ENCODE measurements at places on chromosomes 3 and 15.

DNA sequence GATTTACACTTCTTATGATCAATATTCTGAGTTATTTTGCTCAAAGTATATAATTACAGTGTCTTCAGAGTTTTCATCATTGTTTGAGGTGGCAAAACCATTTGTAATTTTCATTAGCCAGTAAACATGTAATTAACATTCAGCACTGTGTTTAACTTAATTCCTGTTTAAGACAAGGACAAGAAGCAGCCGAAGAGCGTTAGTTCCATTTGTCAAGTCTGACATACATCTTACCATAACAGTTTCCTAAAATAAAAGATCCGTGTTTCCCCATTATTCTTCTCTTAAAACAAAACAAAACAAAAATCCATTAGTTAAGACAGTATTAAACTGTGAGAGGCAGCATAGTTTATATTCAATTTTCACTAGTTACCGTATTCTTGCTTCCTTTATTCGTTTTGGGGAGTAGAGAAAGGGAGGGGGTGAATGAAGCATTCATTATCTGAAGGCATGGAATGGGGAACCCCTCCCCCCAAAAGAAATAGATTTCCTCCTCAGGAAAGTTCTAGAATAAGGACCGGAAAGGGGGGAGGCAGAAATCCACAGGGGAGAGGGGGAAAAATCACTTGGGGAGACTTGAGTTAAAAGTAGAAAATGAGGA, 5.5 kb upstream of the NR2F2 start:
- DNase-seq, result no peak

DNA sequence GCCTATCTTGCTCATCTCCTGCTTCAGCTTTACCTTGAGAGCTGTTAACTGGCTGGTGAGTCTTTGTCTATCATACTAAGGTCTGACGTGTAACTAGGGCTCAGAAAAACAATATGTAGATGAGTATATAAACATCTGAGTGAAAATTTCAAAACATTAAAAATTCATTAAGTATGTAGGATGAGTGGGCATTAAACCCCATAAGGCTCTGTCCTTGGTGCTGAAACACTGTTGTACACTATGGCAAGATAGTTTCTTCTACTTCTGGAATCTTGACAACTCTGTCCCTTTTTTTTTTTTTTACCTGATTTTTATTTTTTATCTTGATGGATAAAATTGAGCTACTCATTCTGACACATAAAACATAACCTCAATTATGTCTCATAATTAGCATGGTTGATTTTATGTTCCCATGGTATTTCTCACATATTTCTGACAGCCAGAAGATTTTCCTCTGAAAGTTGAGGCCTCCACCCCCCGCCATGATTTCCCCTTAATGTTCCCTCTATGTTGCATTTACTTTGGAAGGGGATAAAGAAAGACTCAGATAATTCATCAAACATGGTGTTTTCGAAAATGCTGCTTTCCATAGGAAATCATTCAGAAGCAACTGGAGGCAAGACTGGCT, 54.3 kb downstream of the DGKG start:
- peak; percentile 61 for DNase-seq

DNA sequence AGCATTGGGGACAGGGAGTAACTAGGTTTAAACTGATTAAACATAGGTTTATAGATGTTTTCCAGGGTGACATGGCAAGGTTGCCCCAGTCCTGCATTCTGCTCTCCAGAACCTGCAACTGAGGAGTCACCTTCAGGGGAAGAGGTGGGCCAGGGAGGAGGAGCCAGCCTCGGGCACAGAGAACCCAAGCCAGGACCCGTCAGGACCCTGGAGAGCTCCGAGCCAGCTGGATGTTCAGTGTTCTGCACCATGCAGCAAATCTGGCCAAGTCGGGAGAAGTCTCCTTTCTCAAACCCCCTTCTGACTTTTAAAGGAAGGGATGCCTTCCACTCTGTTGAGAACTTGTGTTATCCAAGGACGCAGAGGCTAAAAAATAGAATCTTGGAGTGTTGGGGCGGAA, 62.1 kb upstream of the SLC6A11 start:
- DNase-seq, result peak; percentile 51

DNA sequence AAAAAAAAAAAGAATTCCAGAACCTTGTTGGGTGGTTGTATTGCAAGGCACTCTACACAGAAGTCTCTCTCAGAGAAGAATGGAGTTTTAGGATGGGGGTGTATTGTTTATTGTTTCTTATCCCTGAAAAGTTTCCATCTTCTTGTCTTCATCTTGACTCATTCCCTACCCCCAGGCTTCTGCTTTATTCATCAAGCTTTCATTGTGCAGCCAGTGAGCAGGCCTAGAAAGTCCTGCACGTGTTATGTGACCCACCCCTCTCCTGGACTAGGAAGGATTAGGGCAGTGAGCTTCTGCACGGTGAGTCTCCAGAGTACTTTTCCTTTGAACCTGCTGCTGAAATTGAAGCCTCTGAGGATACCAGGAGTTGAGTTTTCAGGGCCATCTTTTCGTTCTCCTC, 150.9 kb upstream of the IL12A start:
- DNase-seq, result no peak

- no peak for DNase-seq
Measured at GRCh38 chr3:172911142-172911541, 160.6 kb downstream of the ECT2 start.

GRCh38 chr15:68346979-68347378, 69.4 kb downstream of the FEM1B start:
- no peak for DNase-seq

- peak; percentile 76 for DNase-seq
Measured at GRCh38 chr3:185152410-185153170, at the start of gene C3orf70. Gene C3orf70 (minus strand): TSS chr3:185153060. CDS start chr3:185152823, 237 bp downstream.

GRCh38 chr15:74449095-74449494, 11.9 kb downstream of the UBL7 start:
- no peak for DNase-seq

- DNase-seq, result no peak
Measured at GRCh38 chr3:44930911-44931310, 45.1 kb downstream of the ZDHHC3 start.

DNA sequence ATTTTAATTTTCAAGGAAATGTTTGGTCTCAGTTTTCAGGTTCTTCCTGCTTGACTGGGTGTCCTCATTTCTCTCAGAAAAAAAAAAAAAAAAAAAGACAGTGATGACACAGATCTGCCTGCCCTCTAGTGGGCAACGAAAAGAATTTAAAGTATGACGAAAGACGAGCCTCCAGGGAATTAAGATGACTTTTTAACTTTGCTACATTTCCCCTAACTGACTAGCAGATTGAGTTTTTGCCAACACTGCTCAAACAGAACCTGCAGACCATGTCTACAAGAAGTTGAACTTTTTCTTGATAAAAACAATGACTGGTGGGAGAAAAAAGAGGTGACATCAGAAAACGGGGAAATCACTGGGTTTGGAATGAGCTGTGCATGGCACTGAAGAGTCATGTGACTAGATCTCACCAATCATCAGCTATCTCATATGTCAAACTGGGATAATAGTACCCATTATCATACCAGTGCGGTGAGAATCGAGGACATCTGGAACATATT, 40.8 kb downstream of the EOMES start:
- peak; percentile 91 for DNase-seq

- DNase-seq, result peak; percentile 69
Measured at GRCh38 chr3:55486857-55487380, at the start of gene WNT5A. Gene WNT5A (minus strand): TSS chr3:55487306. CDS start chr3:55486985, 321 bp downstream.

GRCh38 chr15:62881056-62881455, 161.5 kb upstream of the TPM1 start:
- DNase-seq, result no peak

GRCh38 chr3:53023072-53023823, 22.6 kb downstream of the SFMBT1 start:
- DNase-seq, result no peak

DNA sequence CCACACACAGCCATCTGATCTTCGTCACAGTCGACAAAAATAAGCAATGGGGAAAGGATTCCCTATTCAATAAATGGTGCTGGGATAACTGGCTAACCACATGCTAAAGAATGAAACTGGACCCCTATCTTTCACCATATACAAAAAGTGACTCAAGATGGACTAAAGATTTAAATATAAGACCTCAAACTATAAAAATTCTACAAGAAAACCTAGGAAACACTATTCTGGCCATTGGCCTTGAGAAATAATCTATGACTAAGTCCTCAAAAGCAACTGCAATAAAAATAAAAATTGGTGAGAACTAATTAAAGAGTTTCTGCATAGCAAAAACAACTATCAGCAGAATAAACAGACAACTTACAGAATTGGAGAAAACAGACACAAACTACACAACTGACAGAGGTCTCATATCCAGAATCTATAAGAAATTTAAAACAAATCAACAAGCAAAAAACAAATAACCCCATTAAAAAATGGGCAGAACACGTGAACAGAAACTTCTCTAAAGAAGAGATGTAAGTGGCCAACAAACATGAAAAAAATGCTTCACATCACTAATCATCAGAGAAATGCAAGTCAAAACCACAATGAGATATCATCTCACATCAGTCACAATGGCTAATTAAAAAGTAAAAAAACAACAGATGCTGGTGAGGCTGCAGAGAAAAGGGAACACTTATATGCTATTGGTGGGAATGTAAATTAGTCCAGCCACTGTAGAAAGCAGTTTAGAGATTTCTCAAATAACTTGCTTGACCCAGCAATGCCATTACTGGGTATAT, 104.0 kb downstream of the NR1I2 start:
- DNase-seq, result peak; percentile 19

DNA sequence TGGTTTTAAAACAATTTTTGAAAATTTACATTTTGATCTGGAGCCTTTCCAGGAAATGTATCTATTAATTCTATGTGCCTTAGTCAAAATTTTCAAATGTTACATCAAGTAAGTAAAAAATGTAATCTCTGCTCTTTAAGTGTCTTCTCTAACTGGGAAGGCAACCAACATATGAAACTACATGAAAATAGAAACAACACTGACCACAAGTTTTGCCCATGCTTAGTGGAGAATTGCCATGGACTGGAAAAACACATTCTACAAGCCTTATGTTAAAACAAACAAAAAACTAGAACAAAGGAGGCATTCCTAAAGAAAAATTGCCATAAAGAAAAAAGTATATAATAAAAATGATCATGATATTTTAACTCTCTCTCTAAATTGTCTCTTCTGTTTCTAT, 75.9 kb upstream of the SPRED1 start:
- DNase-seq, result peak; percentile 12

DNA sequence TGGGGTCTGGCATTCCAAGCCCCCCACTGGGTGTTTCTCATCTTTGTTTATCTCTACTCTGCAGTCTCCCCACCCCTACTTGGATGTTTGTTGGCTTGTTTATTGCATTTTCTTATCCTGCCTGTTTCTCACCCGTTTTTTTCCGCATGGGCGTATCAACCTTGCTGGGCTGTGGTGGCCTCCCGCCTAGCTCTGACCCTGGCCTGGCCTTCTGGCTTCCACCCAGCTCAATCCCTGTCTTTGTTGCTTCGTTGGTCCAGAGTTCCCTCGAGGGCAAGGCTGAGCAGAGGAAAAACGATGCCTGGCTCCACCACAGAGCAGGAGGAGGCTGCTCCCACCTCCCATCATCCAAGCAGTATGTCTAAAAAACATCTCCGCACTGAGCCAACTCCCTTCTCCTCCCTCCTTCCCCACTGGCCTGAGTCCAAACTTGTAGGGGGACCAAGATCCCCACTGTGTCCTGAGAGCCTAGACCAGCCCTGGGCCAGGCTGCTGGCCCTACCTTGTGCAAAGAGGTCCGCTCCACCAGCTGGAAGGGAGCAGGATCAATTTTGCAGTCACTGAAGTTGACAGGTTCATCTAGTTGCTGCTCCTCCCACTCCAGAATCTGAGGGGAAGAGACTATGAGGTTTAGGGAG, 9.8 kb downstream of the CLCN2 start:
- DNase-seq, result no peak

DNA sequence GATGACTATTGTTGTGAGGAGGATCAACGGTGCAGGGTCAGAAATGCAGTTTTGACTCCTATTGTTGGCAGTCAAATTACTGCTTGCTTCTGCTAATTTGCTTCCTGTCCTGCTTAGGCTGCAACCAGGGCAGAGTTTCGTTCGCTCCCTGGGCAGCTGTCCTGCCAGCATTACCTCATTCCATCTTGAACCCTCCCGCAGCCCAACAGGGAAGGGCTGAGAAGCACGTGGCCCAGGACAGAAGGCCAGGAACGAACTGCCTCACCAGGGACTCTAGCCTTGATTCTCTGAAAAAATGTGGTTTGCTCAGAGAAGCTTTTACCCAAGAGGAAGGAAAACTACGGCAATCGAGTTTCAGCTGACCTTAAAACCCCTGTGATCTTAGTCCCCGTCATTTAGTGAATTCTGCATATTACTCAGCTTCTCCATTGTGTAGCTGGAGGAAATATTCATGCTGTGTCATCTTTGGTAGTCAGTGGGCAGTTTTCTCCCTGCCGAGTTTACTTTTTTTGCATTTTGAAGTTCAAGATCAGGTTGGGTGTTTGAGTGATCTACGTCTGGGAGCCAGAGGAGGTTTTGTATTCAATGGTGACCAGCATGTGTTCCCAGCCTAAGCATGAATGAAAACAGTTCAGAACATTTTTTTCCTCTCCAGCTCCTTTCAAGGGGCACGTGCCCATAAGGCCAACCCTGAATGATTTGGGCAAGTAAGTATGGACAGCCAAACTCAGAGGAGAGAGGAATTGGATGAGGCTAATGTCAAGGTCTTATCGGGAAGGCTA, 23.0 kb downstream of the TLNRD1 start:
- peak; percentile 56 for DNase-seq

GRCh38 chr3:186073641-186074040, 35.2 kb downstream of the ETV5 start:
- no peak for DNase-seq

DNA sequence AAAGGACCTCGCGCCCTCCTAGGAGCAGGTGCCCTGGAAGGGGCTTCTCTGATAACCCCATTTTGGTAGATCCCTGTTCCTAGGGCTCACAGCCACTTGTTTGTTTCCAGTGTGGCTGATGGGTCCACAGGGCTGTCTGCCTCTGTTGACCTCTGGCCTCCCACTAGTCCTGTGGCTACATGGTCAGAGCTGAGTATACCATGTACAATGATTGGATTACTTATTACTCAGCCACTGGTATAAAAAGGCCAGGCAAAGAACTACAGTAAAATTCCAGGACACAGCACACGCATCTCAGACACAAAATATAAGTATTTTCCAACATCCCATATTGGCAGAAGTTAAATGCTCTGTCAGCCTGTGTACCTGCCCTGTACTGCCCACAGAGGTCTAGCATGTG, 277.3 kb downstream of the GABRG3 start:
- no peak for DNase-seq

- no peak for DNase-seq
Measured at GRCh38 chr15:72503147-72503546, 29.0 kb downstream of the ARIH1 start.

GRCh38 chr3:30040126-30040525, 566.3 kb upstream of the TGFBR2 start:
- DNase-seq, result no peak

- DNase-seq, result peak; percentile 74
Measured at GRCh38 chr15:25903024-25903581, 40.0 kb upstream of the ATP10A start.
